Activated CD4-positive, alpha-beta T cell treated with anti-CD3 and anti-CD28 coated beads, Interleukin-2, Interleukin-4, amounts not matched to agents 100 ng/mL and 50 ng/mL, durations not matched to agents 16 hours and 8 hours (primary cell): ENCODE measurements at places on chromosomes 4 and X.

DNA sequence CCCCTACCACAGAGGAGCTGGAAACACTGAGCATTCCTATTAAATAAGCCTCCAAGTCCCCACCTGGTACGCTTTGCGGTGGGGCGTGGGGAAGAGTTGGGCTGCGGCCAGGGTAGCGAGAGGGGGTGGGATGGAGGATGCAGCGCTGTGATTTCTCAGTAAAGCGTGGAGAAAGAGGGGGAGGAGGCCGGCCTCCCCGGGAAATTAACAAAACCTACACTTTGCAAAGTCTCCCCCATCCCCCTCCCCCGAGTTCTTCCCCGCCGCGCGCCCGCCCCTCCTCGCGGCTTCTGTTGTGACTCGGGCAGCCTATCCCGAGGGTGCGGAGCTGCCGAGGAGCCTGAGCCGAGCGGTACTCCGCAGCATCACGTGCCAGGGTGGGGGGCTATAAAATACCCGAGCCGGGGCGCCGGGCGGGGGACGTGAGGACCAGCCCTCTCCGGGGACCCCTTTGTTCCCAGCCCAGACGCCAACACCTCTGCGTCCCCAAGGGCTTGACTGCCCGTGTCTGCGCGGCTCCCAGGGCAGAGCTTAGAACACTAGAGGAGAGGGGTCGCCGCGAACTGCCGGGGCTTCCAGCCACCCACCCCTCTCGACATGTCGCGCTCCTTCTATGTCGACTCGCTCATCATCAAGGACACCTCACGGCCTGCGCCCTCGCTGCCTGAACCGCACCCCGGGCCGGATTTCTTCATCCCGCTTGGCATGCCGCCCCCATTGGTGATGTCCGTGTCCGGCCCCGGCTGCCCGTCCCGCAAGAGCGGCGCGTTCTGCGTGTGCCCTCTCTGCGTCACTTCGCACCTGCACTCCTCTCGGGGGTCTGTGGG is at the start of gene GSX2:
Gene GSX2, plus strand, starts transcription at position 416 of the 827 bp plus-strand sequence. Its CDS starts 182 bp downstream, at position 598.
- no peak for DNase-seq

- no peak for DNase-seq
Observed at GRCh38 chrX:107630031-107630689, 1.9 kb downstream of the PRPS1 start.

DNA sequence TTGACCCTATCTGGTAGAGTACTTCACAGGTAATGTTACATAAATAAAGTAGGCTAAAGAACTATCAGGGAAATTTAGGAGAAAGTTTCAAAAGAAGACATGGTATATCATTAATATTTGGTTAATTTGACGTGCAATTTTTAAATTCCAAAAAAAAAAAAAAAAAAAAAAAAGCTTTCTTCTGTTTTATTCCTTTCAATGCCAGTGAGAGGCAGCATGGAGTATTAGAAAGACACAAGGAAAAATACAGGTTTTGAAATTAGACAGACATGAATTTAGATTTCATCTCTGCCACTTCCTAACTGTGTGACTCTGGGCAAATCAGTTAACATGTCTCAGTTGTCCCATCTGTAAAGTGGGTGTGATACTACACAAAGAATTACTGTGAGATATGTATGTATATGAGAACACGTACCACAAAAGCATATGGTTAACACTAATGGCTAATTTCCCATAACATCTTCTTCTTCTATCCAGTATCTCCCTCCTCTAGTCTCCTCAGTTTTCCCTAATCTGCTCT is 132.5 kb downstream of the GPC3 start:
- DNase-seq: no peak

GRCh38 chr4:109355835-109356234 is 53.4 kb upstream of the COL25A1 start:
- DNase-seq: no peak

- DNase-seq: no peak
Observed at GRCh38 chr4:40918330-40918729, 168.6 kb downstream of the NSUN7 start.

DNA sequence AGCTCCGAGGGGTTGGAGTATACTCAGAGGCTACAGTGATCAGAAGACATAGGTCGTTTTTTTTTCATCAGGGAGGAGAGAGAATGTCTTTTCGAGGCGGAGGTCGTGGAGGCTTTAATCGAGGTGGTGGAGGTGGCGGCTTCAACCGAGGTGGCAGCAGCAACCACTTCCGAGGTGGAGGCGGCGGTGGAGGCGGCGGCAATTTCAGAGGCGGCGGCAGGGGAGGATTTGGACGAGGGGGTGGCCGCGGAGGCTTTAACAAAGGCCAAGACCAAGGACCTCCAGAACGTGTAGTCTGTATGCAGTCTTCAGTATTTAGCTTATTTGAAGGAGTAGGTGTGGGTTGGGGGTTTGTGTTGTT is 500 bp downstream of the GAR1 start:
- DNase-seq: no peak

GRCh38 chr4:171582961-171583581 is 230.1 kb upstream of the GALNTL6 start:
- DNase-seq: no peak

DNA sequence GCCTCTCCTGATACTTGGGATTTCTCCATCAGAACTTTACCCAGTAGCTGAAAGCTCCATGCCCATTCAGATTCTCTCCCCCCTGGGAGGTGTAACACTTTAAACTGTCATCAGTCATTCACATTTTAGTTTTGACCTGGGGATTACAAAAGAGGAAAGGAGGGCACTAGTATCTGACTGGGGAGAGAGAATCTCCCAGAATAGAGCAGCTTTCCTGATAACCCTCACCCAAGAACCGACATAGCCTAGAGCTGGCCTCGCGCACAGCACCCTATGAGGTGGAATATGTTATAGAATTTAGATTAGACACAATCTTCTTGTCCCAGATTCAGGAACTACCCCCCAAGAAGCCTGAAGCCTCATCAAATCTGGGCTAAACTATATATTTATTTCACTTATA is 950.2 kb upstream of the TENM3 start:
- DNase-seq: no peak

GRCh38 chr4:147530723-147531122 is 49.8 kb downstream of the EDNRA start:
- DNase-seq: no peak

DNA sequence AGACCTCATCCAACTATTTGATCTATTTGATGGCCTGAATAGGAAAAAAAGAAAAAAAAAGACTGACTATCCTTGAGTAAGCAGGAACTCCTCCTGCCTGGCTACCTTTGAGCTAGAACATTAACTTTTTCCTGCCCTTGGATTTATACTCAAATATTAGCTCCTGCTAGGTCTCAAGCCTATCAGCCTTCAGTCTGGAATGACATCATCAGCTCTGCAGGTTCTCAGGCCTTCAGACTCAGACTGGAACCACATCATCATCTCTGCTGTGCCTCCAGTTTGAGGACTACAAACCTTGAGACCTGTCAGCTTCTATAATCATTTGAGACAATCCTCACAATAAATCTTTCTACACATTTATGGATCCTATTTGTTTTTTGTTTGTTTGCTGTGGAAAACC is 754.0 kb upstream of the SLIT2 start:
- DNase-seq: no peak

DNA sequence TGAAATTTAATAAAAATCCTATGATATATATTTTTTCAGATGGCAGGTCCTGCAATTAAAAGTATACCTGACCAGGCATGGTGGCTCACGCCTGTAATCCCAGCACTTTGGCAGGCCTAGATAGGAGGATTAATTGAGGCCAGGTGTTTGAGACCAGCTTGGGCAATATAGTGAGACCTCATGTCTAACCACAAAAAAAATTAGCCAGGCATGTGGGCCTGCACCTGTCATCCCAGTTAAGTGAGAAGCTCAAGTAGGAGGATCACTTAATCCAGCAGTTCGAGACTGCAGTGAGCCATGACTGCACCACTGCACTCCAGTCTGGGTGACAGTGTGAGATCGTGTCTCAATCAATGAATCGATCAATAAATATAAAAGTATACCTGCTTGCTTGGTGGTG is 2.5 kb downstream of the OCIAD2 start:
- DNase-seq: no peak

DNA sequence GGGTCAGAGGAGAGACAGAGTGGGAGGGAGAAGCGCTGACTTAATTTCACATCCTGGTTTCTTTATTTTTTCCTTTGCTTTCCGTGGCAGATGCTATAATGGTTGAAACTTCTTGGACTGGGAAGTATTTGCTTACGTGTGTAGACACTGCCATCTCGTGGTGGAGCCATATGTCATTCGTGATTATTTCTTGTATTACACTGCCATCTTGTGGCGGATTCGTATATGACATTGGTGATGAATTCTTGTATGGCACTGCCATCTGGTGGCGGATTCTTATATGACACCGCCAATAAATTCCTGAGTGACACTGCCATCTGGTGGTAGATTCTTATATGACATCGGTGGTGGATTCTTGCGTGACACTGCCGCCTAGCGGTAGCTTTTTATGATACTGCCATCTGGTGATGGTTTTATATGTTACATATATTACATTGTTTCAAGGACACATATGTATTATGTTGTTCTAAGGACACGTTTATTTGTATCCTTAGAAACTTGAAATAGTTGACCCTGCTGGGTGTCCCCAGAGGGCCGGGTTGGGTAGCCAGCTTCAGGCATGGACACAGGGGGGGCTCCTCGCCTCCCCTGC is 37.3 kb upstream of the CLCN4 start:
- DNase-seq: peak; percentile 88

DNA sequence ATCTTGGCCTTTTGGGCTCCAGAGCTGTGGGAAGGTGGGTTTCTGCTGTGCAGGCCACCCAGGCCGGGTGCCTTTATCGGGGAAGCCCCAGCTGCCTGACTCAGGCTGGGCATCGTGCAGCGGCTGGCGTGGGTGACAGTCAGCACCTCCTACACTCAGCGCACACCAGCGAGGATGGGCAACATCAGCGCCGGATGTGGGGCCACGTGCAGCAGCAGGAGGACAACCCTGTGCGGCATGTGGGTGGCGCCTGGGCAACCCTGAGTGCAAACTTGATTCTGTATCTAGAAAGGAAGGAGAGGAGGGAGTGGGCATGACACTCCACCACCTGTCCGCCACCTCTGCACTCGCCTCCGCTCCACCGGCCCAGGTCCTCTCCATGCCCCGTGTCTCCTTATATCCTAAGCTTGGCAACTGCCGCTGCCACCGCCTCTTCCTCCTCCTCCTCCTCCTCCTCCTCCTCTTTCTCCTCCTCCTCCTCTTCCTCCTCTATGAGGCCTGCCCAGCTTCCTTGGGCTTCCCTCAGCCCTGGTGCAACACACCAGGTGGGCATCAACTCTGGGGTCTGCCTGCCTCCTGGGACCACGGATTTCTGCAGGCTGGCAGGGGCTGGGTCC is 107.4 kb upstream of the AFAP1 start:
- no peak for DNase-seq

- DNase-seq: no peak
Observed at GRCh38 chr4:31620476-31620875, 900.3 kb downstream of the PCDH7 start.

DNA sequence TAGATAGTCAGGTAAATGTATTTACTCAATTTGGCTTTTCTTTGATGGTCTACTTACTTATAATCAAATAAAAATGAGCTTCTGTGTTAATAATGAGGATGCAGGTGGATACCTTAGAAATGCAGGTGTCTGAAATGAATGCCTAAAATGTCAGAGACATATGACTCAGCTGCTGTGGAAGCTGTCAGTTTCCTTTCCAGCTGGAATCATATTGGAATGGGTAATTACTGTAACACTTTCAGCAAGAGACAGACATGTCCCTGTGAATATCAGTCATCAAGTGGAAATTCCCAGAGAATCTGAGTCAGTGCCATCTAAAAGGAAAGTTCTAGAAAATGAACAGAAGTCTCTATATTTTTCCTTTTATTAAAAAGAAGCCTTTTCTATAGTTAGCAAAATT is 783.0 kb upstream of the AADAT start:
- no peak for DNase-seq

DNA sequence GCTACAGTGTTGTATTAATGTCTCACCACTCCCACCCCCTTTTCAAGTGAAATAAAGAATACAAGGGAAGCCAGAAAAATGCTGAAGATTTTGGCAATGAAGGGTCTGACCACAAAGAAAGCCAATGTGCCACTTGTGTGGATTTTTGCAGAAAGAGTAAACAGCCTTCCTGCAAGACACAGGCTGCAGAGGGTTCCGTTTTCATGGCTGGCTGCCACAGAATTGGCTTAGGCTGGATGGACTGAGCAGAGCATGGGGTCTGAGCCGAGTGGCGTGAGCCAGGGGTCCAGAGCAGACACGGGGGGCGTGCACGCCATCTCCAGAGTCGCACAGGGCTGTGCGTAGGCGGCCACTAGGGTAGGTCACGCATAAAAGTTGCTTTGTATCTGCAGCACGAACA is 69.2 kb downstream of the MTNR1A start:
- DNase-seq: no peak
